Fibroblast of villous mesenchyme (primary cell): ENCODE measurements at places on chromosomes 6 and 20.

DNA sequence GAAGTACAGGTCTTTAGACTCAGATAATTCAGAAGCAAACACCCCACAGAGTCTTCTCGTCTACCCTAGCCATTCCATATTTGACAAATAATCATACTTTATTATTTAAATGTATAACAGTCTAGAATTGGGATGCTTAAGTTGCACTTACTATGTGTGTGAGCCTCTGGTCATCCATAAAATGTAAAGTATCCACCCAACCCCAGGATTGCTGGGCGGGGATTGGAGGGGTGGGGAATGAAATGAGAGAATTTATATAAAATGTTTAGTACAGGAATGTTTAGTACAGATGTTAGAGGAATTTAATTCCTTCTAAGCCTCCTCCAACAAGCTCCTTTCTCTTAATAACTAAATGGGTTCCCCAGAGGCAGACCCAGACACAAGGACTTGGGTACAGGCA, 16.9 kb downstream of the BNIP5 start:
- DNase-seq, result no peak

DNA sequence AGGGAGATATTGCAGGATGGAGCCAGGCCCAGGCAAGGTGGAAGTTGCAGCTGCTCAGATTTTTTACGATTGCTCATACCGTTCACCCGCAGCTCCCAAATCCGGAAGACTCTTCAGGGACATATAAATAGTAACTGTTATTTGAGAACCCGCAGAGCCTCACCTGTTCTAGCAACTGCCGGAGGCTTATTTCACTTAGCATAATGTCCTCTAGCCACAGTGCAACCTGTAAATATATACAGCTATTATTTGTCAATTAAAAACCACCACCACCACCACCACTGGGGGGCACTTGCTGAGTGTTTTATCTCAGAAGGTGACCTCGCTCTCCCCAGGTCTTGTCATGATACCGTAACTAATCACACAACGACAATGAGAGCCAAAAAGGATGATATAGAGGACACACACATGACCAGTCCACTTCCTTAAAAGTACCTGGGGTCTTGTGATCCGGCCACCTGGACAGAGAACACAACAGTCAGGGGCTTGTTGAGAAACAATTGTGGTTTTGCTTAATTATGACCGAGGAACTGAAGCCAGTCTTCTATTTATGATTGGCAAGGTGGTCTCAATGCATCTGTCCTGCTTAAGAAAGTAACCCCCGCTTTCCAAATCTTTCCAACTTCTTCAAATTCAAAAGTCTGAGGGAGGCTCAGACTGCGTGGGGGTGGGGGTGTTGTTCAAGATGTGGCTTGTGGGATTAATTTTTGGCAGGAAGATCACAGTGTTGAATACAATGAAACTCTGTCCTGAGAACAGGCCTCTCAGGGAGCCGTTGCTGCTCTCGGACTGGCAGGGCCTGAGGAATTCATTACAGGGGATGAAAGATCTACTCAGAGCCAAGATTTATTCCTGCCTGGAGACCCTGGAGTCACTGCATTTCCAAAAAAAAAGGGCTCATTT, 107.7 kb upstream of the PRND start:
- DNase-seq, result peak; percentile 56

DNA sequence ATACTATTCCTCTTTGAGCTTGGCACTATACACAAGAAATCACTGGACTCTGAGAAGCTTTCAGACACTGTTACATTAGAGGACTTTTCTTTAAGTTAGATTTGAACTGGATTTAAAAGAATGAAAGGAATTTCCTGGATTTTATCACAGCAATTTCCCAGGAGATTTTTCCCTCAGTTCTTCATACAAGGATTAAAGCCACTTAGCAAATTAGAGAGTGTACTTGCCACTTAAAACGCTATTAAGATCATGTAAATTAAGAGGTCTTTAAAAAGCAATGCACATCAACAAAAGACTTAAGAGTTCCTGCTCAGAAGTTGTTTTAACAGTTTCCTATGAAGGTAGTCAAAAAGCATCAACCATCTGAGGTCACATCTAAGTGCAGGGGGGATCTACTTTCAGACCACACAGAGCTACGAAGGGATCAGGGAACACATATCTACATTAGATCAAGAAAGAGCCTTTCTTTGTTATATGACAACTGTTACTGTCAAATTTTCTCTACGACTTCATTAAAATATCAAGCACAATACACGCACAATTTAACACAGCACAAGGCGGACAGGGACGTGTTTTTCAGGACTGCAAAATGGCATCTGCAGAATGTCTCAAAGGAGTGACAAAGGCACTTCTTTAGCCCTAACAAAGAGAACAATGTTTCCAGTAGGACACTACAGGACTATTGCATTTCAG, 65.8 kb downstream of the EPB41L2 start:
- peak; percentile 63 for DNase-seq

- DNase-seq, result no peak
Observed at GRCh38 chr6:33568826-33569570, 11.1 kb downstream of the BAK1 start.

GRCh38 chr6:1652842-1653241, 43.1 kb downstream of the FOXC1 start:
- DNase-seq, result no peak

DNA sequence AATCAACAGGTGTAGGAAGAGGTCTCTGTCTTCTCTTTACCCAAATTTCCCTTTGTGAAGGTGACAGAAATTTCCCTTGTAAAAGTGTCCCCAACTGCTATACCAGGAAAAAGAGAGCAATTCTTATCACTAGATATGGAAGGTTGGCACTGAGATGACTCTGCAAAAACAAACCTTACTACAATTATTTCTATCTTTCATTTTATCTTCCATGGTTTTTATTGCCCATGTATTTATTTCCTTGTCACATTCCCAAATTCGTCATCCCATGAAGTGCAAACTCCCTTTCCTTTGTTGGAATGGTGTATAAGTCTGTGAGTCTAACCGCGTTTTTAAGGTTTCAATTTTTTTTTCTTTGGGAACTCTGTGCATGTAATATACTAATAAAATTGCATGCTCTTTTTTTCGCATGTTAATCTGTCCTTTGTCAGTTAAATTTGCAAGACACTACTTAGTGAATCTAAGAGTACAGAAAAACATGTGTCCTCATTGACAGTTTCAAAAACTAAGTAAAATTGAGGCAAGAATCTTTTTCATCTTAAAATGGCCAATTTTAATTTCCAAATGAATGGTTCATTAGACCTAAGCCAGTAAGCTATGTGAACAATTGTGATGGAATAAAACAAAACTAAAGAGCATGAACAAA, 35.4 kb upstream of the HFE start:
- DNase-seq, result no peak

GRCh38 chr20:711576-711975, 36.0 kb upstream of the SCRT2 start:
- no peak for DNase-seq

- DNase-seq, result peak; percentile 33
Observed at GRCh38 chr20:46324960-46325703, 16.8 kb upstream of the CDH22 start.

DNA sequence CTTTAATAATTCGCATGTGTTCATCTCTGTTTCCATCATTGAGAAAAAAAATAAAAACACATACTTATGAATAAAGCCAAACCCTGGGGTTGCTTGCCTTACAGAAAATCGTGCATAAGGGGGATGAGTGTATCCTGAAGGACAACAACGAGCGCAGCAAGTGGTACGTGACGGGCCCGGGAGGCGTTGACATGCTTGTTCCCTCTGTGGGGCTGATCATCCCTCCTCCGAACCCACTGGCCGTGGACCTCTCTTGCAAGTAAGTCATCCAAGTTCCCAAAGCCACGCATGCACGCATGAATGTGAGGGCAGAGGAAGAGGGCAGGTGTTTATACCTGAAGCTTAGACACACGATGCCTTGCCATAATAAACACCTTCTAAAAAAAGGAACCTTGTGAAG, 20.9 kb upstream of the SNRNP48 start:
- DNase-seq, result no peak

DNA sequence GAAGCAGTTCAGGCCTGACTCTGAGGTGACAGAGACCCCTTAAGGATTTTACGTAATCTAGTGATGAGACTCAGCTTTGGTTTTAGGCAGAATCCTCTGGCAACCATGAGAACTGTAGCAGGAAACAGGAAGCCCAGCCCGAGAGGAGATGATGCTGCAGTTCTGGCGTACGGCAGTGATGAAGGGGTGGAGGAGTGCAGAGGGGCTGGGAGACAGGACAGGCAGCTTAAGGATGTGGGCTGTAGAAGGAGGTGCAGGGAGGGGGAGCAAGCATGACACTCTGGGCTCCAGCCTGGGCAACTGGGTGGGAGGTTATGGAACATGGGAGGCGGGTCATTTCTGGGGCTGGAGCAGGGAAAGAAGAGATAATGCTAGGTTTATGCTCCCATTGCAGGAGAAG, 67.1 kb downstream of the LRFN2 start:
- no peak for DNase-seq

DNA sequence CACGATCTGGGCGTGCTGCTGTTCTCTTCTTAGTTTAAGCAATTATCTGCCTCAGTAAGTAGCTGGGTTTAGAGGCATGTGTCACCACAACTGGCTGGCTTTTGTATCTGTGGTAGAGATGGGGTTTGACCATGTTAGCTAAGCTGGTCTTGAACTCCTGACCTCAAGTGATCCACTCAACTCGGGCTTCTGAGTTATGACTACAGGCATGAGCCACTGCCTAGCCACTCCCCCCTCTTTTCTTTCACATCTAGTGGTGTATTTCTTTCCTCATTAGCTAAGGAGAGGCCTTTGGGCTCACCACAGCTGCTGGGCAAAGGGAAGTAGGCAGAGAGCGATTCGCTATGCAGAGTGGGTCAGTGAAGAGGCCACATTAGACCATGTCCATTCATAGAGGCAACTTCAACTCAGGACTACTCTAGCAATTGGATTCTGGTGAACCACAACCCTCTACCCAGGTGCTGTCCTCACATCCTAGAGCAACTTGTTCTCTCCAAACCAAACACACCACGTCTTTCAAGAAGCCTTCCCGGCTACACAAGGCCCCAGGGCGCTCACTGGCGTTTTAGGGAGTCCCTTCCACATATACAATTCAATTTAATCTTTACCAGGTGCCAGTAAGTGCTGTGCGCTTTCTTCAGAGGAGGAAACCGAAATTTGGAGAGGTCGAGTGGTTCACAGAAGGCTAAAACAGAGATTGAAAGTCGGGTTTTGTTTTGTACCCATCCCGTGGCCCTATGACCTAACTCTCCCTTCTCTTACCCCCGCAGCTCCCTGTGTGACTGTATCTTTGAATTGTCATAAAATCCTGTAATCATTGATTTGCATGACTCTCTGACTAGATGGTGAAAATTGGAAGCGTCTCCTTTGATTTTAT, 26.5 kb upstream of the GFOD1 start:
- no peak for DNase-seq

GRCh38 chr6:12030993-12031550, 19.0 kb downstream of the HIVEP1 start:
- DNase-seq, result peak; percentile 16

GRCh38 chr6:167122827-167123657, at the start of gene CCR6:
TSS of gene CCR6 (plus strand) at chr6:167123096. CDS start at chr6:167136135, 13,039 bp downstream.
- no peak for DNase-seq

GRCh38 chr6:31784098-31784925, 7.2 kb upstream of the VWA7 start:
- no peak for DNase-seq

DNA sequence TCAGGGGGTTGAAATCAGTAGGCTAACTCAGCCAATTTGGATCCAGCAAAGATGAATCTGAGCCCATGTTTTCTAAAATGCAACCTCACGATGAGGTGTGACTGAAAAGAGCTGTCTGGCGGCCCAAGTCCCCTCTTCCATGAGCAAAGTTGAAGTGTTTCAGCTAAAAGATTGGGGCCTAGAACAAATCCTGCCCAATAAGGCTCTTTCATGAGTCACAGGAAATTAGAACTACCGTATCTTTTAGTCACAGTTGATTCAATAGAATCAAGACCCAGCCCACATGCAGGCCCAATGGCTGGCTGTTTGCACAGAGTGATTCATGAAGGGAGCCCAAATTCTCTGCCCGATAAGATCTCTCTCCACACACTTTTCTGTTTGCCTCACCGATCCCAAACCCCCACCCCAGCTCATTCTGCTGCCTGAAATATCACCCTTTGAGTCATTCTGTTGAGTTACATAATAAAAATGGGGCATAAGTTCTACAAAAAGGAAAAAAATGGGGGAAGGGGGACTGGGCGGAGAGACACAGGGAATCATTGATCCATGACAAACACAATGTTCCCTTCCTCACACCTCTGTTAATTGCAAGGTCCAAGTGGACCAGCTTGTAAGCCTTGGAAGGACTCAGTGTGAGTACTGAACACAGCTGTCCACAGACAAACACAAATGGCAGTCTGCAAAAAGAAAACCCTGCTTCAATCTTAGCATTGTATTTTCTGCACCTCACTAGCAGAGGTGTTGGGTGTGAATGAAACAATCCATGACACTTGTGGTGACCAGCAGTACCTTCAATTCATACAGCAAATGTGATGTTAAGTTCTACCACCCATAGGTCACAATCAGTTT, 13.8 kb downstream of the FOXQ1 start:
- DNase-seq, result peak; percentile 40

DNA sequence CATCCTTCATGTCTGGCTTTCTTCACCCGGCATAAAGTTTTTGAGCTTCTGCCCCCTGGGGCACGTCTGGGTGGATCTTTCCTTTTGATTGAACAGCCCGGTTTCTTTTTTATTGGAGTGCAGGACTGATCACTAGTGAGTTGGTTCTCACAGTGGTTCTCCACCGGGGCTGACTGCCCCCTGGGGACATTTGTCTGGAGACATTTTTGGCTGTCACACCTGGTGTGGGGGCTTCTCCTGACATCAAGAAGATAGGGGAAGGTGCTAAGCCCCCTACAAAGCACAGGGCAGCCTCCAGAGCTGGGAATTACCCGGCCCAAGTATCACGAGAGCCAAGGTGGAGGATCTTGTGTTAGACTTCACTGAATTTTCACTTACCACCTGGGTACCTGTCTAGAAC, 25.7 kb upstream of the IRF4 start:
- no peak for DNase-seq

GRCh38 chr6:25132934-25133333, 146.2 kb upstream of the CARMIL1 start:
- no peak for DNase-seq

DNA sequence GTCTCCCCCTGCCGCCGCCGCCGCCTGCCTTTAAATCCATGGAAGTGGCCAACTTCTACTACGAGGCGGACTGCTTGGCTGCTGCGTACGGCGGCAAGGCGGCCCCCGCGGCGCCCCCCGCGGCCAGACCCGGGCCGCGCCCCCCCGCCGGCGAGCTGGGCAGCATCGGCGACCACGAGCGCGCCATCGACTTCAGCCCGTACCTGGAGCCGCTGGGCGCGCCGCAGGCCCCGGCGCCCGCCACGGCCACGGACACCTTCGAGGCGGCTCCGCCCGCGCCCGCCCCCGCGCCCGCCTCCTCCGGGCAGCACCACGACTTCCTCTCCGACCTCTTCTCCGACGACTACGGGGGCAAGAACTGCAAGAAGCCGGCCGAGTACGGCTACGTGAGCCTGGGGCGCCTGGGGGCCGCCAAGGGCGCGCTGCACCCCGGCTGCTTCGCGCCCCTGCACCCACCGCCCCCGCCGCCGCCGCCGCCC, 474 bp downstream of the CEBPB start:
- DNase-seq, result no peak

- DNase-seq, result peak; percentile 62
Observed at GRCh38 chr6:108760126-108761050, 87.8 kb upstream of the ARMC2 start.

GRCh38 chr6:26380256-26380655, 2.7 kb upstream of the BTN2A2 start:
- no peak for DNase-seq
